Stimulated activated naive B cell treated with anti-CD40 and anti-IgM and Interleukin-4, amounts not matched to agents 10 μg/mL and 1 μg/mL and 100 μg/mL, for 72 hours (primary cell): ENCODE measurements at places on chromosomes 5 and 9.

DNA sequence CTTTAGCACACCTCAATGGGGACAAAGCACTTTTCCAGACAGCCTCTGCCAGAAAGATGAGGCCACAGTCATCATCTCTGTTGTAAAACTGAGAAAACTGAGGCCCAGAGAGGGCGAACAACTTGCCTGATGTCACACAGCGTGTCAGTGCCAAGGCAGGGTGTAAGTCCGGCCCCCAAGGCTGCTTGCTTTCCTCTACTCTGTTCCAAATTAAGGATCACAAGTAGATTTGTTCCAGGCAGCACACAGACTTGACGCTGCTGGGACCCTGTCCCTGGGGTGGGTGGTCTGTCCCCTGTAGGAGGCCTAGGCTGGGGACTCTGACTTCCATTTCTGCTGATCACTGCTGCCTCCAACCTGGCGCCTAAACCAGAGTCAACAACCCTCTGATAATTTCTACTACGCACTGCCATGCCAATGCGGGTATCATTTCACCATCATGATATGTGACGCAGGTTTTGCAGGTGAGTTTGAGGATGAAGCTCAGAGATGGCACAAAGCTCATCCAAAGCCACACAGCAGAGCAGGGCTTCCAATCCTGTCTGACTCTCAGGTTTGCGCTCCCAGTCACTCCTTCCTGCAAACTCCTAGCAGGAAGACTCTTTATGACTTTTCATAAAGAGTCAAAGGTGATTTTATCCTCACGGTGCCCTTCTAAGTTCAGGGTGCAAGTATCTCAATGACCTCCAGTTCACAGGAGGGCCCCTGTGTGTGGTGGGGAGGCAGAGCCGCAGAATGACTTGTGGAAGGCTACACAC is 13.5 kb upstream of the RALGDS start:
- no peak for DNase-seq

DNA sequence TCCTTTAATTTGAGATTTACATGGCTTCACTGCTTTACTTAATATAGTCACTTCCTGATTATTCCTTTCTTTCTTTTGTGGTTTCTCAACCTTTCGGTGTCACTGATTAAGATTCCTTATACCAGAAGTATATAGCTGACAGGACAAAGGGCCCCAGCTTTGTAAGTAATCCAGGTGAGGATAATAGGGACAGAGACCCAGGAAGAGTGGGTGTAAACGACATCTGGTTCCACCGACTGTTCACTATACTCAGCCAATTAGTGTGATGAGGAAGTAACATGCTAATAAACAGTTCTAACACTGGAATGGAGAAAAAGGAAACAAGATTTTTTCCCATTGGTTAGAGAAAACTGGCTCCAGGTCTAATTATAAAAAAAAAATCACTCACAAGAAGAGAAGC is 286.3 kb upstream of the EFNA5 start:
- no peak for DNase-seq

- no peak for DNase-seq
Measured at GRCh38 chr5:171433352-171433698, 13.9 kb downstream of the FGF18 start.

- peak; percentile 52 for DNase-seq
Measured at GRCh38 chr9:133163504-133164172, at the start of gene GBGT1. Gene GBGT1 (minus strand): TSS chr9:133163914. CDS start chr9:133162412, 1,502 bp downstream.

DNA sequence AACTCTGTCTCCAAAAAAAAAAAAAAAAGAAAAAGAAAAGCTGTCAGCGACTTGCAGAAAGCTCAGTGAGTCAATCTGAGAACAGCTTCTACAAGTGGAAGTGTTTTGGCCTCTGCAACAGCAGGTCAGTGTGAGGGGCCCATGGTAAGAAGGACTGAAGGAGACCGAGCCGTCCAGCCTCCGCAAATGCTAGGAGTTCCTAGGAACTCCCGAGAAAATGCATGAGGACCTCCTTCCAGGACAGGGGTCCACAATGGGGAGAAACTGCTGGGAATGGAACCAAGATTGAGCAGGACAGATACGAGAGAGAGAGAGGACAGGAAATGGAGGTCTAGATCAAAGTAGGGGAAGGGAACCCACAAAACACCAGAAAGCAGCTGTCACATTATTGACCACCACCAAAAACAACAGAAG is 180.5 kb downstream of the CRB2 start:
- DNase-seq = no peak

- DNase-seq = no peak
Measured at GRCh38 chr9:81893929-81894328, 34.3 kb upstream of the SPATA31D4 start.

DNA sequence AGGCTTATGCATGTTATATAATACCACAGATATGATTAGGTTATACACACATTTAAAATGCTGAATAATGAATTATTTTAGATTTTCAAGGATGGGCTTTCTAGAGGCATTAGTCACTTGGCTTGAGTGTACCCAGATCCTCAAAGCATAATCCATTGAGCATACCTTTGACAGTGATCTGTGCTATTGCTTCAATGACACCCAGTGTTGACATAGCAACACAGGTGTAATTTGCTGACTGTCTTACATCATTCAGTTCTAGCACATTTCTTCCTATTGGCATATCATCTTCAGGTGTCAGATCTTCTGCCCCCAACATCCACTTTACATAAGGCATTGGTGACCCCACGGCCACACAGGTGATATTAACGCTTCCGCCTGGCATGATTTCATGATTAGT is 721.5 kb upstream of the DMAC1 start:
- no peak for DNase-seq

DNA sequence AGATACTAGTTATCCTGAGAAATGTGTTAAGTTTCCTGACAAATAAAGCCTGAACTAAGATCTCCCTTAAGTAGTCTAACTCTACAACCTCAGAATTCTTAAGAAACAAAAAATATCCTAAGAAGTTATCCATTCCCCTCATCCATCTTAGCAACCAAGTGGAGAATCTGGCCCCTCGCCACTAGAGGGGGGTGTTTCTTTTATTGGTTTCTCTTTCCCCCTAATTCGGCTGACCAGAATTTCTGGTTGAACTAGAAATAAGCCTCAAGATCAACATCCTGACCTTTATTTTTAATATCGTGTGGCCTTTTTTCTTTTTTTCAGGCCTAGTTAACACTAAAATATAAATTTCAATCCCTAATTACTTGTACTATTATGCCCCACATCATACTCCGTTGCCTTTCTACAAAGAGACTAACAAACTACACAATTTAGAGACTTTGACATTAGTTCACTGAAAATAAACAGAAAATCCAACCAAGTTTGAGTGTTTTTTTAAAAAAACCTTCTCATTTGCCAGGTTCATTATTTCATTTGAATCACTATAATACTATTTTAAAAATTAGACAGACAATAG is 14.3 kb upstream of the NR4A3 start:
- DNase-seq = peak; percentile 44

DNA sequence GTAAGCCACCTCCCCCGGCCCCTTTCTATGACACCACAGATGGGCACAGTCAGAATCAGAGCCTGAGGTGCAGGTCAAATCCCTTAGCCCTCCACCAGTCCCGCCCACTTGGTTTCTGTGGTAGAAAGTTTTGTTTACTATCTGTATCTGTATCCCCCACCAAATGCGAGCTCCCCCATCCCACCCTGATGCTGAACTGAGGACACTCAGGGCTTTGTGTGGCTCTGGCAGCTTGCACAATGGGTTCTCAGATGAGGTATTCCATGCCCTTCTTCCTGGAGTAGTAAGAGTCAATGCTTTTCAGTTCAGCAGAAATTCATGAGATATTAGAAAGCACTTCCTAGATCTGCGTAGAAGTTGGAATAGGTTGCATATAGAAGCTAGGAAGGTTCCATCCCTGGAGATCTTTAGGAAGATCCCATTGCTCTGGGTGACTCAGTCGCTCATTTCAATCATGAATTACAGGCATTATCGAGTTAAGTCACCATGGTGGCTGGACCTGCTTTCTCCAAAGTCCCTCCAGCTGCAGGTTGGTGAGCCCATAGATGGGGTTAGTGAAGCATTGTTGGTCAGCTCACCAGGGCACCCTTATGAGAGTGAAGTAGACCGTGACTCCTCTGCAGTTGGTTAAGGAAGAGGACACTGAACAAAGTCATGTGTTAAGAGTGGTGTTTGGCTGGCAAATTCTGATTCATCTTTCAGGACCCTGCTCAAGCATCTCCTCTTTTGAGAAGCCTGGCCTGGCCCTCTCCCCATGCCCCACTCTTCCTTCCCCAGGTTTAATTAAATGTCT is 10.6 kb upstream of the KCNIP1 start:
- DNase-seq = no peak

DNA sequence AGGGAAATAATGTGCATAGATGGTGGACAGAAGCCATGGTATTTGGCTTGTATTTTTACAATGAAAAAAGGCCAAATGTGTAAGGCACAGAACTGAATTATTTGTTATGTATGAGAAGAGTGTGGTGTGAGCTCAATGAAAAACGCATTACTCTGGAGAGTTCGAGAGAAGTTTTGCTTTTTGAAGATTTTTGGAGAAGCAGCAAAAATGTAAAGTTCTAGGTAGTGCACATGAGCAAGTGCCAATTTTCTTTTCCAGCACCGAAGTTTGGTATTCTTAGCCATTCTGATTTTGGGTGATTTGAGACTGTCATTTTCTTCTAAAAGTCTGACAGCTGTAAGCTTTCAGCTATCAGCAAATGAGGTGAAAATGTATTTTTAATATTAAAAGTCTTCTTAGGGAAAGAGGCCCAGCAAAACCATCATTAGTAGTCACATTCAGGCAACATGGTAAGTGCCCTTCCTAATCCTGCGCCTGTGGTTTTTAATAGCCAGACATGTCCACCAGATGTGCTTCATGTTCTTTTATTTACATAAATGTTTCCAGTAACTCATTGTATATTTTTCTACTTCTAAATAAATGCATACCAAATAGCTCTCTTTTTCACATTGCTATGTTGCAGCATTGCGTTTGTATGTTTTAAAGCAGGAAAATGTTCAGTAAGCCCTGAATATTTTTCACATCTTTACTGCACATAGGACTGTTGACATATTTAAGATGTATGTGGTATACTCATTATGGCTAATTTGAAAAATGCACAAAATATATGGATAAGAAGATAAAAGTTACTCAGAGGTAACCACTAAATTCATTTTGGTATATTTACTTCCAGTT is 50.4 kb downstream of the RASGRF2 start:
- DNase-seq = no peak

DNA sequence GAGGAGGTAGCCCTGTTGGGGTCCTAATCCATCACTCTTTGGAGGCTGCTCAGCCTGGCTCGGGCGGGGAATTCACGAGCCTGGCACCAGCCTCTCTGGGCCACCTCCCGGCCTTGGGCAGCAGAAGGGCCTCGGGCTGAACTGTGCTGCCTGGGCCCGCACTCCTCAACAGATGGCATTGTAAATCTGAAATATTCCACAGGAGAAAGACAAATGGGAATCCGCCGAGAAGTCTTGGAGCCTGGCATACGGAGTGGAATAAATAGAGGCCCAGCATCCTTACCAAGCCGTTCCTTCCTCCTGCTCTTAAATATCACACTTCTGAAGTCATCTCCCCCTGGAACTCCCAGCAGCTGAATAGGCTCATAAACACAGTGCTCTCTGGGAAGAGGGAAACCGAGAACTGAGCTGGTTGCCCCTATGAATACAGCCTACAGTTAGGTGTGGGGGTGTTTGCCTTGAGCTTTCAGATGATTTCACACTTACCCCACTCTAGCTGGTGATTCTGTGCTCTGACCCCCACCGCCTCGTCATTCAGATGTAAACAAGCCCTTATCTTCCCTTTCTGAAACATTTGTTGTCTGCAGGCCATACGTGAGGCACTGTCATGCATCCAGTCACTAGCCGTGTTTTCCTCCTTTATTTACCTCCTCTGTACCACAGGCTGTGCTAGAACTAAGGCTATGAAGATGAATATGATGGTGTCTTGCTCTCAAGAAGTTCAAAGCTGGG is 455.0 kb upstream of the CLINT1 start:
- DNase-seq = no peak

DNA sequence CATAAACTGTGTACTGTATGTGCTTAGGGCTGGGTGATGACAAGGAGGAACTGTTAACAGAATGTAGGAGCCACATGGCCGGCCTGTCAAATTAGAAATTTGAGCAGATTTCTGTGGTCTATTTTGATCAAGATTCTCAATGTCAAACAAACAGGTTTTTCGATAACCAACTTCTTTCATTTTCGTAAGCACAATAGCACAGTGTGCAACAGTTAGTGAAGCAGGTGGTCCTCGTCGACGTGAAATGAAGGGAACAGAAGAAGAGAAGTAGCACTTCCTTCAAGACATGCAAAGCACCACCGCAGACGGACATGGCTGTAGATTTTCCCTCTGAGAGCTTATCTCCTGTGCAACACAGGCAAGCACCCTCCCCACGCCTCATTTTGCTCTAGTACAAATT is 252.1 kb downstream of the CRB2 start:
- DNase-seq = peak; percentile 21

DNA sequence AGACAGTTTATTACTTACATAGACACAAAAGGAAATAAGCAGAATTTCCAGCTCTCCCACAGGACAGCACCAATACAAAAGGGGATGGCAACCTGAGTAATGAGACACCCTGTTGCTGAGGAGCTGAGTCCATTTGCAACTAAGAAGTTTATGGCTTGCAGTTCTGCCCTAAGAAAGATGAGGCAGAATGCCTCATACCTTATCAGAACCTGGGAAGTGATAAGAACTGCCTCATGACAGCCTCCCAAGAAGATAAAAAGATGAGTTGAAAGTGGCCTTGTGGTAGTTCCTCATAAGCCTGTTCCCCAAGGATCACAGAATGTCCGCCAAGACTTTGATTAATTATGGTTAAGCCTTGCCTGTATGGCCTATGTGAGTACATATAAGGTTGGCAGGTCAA is 41.7 kb downstream of the ZMAT2 start:
- DNase-seq = no peak

DNA sequence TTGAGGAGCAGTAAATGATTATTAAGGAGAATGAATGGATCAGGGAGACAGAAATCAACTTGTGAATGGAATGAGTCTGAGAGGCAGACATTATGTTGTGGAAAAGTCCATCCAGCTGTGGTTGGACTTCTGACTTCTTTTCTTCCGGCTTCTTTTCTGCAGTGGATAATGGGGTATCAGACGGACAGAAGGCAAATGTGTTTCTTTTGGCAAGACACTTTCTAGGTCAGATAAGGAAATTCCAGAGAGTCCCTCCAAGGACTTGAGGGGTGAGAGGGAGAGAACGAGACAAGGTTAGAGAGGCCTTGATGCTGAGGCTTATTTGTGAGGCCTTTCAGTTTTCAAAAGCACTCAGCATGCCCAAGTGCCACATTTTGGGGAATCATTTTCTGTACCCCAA is 17.1 kb upstream of the GRHPR start:
- DNase-seq = no peak

DNA sequence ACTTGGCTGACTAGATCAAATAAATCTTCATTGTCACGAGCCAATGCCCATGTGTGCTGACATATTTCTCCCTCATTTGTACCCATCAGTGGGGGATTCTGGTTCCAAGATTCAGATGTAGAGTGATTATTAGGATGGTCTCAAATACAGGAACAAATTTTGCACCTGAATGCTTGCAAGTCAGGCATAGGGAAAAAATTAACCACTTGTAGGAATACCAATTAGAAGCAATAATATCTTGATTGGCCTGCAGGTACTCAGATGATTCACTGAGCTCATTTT is 69.5 kb downstream of the DMAC1 start:
- DNase-seq = no peak

- no peak for DNase-seq
Measured at GRCh38 chr5:66830636-66831035, 234.4 kb downstream of the MAST4 start.

- peak; percentile 27 for DNase-seq
Measured at GRCh38 chr5:157994906-157995519, 136.1 kb upstream of the CLINT1 start.
